ENCODE measurements at places on chromosomes 7 and 10.

GRCh38 chr7:6306471-6306870 lies 34.0 kb upstream of the CYTH3 start:
- no peak for DNase-seq

- no peak for DNase-seq
Observed at GRCh38 chr7:73976761-73977618, 51.0 kb upstream of the ELN start.

GRCh38 chr7:42617806-42618457 lies 293.9 kb downstream of the C7orf25 start:
- DNase-seq: no peak

DNA sequence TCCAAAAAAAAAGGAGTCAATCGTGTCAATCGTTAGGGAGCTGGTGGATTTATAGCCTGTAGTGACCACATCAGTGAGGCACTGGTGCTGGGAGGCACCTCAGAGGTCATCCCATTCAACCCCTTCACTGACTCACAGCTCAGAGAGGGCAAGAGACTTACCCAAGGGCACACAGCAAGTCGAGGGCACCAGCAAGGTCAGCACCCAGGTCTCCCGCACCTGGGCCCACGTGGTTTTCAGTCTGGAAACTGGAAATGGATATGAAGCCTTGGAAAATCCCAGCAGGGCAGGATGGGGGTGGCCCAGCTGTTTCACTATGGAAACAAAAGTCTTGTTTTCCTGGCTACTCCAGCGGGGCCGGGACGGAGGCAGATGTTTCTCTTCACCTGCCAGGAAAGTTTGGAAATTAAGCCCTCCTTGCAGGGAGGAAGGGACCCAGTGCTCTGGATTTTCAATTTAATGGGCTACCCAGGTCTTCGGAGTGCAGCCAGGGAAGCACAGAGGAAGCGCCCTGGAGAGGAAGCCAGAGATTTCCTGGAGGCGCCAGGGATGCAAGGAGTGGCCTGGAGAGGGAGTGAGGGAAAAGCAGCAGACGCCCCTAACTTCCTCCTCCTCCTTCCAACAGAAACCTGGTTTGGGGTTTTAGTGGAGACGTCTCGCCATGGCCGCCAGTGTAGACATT lies 157.2 kb upstream of the TNRC18 start:
- no peak for DNase-seq

GRCh38 chr7:106609416-106609815 lies 51.5 kb downstream of the CCDC71L start:
- DNase-seq: no peak

DNA sequence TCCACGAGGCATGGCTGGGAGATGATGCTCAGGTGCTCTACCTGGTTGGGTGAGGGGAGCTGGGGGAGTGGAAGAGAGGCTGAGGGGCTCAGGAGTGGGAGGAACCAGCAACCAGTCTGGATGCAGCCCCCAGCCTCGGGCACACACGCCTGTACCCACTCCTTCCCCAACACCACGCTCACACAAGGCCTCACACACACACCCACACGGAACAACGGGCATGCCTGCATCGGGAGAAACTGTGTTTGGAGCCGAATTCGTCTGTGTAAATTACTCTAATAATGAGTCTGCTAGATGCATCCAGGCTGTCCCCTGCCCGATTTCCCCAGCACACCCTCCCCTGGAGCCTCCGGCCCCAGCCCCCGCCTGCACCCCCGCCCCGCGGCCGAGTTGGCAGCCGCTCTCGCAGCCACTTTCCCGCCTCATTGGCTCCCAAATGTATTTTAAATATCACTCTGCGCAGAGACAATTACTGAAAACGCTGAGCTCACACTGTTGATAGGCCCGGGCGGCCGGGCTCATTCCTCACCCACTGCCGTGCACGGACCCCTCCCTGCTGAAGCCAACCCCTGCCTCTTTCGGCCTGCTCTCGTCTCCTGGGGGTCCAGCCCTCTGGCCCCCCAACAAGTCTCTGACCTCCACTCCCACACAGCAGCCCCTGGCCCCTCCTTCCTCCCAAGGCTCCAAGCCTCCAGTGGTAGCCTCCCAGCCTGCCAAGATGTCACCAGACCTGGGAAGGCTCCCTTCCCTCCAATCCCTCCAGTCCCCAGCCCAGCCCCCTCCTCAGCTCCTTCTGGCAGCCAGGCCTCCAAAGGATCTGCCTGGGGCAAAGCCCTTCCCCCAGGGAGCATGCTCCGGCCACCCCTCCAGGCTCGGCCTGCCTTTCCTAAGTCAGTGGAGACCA lies 11.1 kb downstream of the H2BK1 start:
- DNase-seq: no peak

- DNase-seq: no peak
Observed at GRCh38 chr10:94490789-94491039, 54.9 kb upstream of the HELLS start.

DNA sequence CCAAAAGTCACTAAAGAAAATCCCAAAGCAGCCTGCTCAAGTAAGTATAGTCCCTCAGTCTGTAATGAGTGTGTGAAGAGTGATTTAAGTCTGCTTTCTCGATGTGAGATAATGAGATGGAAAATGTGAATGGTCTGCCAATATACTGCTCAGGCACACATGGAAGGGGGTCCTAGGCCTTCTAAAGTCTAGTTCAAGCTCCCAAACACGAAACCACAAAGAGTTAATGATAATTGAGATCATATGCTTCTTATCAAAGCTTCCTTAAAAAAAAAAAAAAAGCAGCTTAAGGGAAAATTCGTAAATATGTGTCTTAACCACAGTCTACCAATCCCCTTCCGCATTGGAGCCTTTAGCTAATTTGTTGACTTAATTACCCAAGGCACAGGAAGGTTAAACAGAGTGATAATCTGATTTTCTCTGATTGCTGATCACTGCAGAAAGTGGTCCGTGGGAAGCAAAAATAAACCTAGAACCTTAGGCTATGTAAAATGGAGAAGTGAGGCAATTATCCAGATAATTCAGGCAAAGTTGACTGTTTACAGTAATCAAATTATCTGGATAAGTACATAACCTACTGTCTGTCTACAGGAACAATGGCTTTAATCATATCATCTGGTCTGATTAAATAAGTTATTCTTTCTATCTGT lies 172.9 kb downstream of the MBL2 start:
- no peak for DNase-seq

DNA sequence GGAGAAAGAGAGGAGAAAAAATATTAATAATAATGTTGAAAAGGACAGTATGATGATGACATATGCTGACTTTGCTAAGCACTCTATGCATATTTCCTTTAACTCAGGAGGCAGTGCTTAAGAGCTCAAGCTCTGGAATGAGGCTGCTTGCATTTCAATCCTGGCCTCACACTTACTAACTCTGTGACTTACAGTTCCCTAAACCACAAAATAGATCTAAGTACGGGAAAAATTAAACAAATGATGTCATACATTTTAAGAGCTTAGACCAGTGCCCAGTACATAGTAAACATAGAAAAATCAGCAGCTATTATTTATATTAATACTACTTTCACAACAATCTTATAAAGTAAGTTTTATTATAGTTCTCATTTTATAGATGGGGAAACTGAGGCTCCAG lies 61.3 kb downstream of the GFRA1 start:
- no peak for DNase-seq

- no peak for DNase-seq
Observed at GRCh38 chr10:100645613-100646392, 99.6 kb upstream of the PAX2 start.

DNA sequence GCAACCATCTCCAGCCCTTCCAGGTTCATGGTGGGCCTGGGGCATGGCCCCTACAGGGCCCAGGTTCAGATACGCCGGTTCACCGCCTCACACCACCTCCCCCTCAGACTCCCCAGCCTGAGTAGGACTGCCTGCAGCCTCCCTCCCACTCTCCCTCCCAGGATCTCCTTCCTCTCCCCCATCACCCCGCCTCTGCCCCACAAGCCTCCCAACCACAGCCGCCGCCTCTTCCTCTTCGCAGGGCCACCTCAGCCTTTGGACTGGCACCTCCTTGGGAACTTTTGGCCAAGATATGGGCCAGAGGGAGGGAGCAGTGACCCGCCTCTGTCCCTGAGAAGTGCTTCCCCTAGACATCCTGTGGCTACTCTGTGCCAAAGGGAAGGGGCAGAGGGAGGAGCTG lies 9.3 kb downstream of the KCNIP2 start:
- no peak for DNase-seq

- no peak for DNase-seq
Observed at GRCh38 chr7:134922720-134923704, 63.3 kb upstream of the AGBL3 start.

GRCh38 chr7:77830649-77831355 lies 32.2 kb downstream of the PHTF2 start:
- DNase-seq: no peak

GRCh38 chr7:24477398-24478136 lies 95.7 kb upstream of the PALS2 start:
- no peak for DNase-seq

DNA sequence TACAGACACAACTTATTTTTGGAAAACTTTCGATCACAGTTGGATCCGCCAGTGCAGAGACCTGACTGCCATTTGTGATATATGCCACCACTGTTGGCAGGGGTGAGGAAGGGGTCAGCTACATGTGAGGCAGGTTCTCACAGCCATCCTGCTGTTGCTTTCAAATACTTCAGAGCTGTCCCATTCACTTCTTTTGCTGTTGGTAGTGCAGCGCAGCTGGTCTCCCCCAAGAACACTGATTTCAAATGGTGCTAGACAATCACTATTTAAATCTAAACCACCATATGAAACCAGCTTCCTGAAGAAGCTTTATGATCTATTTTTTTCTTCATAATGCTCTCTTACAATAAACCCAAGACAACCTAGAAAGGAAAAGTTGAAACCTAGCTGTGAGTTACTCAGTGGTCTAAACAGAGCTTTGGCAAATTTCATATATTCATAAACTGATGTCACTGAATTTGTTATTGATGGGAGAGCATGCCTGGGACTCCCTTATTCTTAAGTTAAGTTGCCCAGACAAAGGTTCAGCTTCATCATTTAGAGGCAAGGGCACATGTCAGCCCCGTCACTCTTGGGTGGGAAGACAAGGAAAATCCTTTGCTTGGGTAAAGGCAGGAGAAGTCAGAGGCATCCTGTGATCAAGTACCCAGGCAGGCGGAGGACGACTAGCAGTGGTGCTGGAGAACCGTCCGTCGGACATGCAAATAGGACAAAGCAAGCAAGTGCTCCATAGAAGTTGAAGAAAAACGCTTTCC lies 143.4 kb upstream of the KLF14 start:
- DNase-seq: no peak

DNA sequence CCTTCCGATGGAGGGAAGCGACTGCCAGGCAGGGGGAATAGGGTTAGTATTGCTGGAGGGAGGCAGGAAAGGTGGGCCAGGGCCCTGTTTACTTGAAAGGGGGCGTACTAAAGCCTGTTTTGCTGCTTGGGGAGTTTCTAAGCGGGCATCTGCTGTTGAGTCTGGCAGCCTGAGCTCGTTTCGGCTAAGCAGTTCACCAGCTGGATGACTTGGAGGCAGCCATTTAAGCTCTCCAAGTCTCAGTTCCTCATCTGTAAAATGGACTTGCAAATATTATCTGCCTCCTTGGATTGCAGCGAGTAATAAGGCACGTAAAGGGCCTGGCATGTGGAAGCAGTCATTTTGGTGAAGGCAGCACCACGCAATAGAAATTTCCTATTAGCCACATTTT lies 44.0 kb downstream of the LDB3 start:
- no peak for DNase-seq

DNA sequence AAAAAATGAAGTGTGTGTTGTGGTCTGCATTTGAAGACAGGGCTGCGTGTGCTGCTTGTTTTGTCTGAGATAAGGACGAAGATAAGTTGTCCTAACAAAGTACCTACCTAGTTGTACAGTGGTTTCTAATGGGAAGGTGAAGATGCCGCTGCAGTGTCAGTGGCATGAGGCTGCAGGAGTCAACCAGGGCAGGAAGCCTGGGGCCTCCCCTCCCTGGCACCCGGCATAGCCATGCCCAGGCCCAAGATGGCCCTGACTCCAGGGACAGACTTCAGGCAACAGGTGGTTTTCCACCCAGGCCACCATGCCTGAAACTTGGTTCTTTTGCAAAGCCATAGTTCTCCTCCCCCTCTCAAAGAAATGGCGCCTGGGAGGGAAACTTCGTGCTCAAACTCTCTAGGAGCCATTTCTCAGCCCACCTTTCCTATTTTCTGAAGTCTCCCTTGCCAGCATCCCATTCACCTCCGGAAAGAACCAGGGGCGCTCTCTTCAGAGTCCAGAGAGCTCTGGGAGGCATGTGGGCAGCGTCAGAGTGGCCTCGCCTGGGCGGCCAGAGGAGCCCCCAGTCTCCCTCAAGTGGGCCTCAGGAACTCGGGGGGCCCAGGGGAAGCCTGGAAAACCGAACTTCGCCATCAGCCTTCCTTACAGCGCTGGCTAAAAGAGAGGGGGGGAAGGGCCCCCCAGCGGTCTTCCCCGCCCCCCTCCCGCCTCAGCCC lies 2.1 kb upstream of the KAT6B start:
- DNase-seq: no peak

DNA sequence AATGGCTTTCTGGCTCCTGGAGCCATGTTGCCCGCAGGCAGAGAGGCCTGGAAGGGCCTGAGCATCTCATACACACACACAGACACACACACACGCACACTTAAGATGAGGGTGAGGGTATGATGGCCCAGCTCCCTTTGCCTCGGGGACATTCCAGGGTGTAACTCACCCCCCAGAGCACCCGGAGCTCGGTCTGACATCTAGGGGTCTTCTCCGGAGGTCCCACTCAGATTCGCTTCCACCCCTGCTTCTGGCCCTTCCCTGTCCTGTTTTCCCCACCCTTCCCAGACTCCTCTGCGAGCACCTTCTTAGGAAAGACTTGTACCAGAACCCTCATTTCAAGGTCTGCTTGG lies 304.4 kb downstream of the GRID1 start:
- no peak for DNase-seq

- no peak for DNase-seq
Observed at GRCh38 chr7:105786520-105787470, 89.6 kb downstream of the ATXN7L1 start.

DNA sequence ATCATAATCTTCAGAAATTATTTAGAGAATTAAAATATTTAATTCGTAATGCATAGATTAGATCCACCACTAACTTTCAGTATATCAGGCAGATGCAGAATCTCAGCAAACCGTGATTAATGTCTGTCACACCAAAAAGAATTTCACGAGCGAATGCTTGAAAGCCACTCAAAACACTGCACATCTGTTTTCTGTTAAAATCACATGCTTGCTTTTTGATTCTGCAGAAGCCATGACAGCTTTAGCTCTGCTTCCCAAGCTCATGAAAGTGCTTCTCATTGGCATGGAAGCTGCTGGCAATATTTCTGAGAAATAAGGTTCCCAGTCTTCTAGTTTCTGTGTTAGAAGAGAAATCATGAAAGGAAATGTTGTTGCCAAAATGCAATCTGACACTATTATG lies 837.8 kb upstream of the LRRN3 start:
- DNase-seq: no peak

GRCh38 chr7:56206420-56206819 lies 90.2 kb upstream of the NUPR2 start:
- DNase-seq: no peak

Measured in GOT3 (cell line).